ENCODE measurements at places on chromosomes 12 and 14.

DNA sequence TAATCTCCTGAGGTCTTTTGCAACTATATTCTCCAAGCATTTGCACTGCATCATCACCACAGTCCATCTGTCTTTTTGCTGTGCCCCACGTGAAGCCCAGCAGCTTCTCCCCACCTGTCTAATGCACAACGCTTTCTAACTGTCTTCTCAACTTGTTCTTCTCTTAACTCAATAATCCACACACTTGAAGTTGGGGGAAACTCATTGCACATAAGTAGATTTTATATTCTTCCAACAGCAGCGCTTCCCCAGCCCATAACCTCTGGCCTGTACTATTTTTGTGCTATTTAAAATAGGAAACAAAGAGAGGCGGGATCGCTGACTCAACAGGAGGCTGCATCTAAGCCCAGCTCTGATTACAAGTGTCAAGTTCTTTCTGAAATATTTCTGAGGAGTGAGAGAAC, 226.7 kb downstream of the GXYLT1 start:
- H3K36me3 ChIP-seq: no peaks in the 10 kb centered on the region
- peaks cover 5% of the 10 kb centered on the region for H3K4me1 ChIP-seq
- H3K27me3 ChIP-seq: peaks cover 3% of the 10 kb centered on the region
- no peak for DNase-seq
- peak overlapping the region; percentile 1 for H3K27ac ChIP-seq

DNA sequence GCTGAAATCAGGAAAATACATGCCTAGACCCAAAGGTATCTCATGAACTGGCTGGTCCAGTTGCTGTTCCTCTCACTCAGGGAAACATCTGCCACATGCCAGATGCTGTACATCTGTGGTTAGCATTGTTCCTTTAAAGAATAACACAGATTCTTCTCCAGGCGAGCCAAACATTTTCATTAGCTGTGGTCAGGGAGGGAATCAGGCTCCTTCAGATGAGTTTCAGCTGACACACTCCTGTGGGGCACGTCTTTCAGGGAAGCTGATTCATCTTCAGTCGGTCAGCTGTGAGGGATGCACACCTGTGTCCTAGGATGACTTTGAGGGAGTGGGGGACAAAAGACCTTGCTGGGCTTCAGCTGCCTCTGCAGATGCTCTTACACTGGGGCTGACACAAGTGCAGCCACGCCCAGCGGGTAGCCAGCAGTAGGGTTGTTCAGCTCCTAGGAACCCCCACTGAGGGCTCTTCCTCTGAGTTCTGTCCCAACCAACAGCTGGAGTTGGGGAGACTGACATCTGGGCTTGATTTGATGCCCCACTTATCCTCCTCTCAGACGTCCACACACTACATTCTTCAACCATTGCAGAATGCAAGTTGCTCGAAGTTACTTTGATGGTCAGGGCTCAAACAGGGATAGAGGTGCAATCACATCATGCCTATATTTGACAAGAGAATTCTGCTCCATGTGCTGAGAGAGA, 155.0 kb downstream of the NUAK1 start:
- no peak overlapping the region for H3K27ac ChIP-seq
- peaks cover 24% of the 10 kb centered on the region for H3K27me3 ChIP-seq

DNA sequence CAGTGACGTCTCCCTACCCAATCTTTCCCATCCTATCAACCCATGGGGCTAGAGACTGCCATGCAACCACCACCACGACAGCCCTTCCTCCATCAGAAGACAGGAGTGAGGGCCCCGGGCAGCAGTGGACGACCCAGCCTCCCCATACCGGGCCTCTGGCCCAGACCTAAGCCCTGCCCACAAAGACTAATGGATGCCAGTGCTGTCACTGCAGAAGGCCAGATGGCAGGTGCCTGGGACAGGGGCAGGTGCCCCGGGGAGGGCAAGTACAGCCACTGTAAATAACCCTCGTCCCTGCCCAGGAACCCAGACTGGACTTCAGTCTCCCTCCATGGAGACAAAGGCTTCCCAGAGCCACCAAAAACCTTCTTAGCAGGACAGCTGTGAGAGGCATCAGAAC, 20.3 kb upstream of the HSPB8 start:
- no peaks in the 10 kb centered on the region for H3K36me3 ChIP-seq
- H3K27me3 ChIP-seq: no peaks in the 10 kb centered on the region
- peaks cover 7% of the 10 kb centered on the region for H3K4me1 ChIP-seq
- H3K27ac ChIP-seq: no peak overlapping the region
- no peak overlapping the region for H3K4me3 ChIP-seq

- H3K36me3 ChIP-seq: no peaks in the 10 kb centered on the region
- no peak overlapping the region for H3K4me3 ChIP-seq
- H3K27me3 ChIP-seq: peaks cover 7% of the 10 kb centered on the region
- no peak for DNase-seq
- peaks cover 5% of the 10 kb centered on the region for H3K4me1 ChIP-seq
Observed at GRCh38 chr12:104423273-104423672, 33.5 kb upstream of the CHST11 start.

- peaks cover 1% of the 10 kb centered on the region for H3K36me3 ChIP-seq
- H3K4me1 ChIP-seq: no peaks in the 10 kb centered on the region
- H3K27me3 ChIP-seq: no peaks in the 10 kb centered on the region
- no peak overlapping the region for H3K27ac ChIP-seq
- no peak overlapping the region for H3K4me3 ChIP-seq
- DNase-seq: no peak
Observed at GRCh38 chr14:31582286-31582691, 21.1 kb downstream of the NUBPL start.

DNA sequence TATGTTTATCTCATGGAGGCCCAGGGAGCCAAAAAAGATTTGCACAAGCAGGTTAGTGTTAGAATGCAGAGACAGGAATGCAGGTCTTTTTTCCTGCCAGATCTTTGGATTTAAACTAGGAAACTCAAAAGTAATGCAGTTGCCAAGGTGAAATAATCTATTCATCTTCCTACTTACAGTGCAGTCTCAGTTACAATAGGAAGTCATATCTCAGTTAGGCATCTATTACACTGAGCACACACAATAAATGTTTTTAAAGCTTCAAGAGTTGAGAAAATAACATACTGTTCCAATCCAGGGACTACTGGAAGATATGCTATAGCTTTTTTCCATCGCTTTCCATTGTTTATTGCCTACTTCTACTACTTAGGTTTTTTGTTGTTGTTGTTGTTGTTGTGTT, 279.3 kb upstream of the E2F7 start:
- no peak for DNase-seq
- no peak overlapping the region for H3K27ac ChIP-seq
- no peak overlapping the region for H3K4me3 ChIP-seq
- H3K4me1 ChIP-seq: peaks cover 15% of the 10 kb centered on the region
- H3K27me3 ChIP-seq: no peaks in the 10 kb centered on the region

GRCh38 chr12:26857465-26858176, 24.6 kb upstream of the ITPR2 start:
- peak overlapping the region; percentile 73 for H3K27ac ChIP-seq
- H3K4me1 ChIP-seq: peaks cover 6% of the 10 kb centered on the region
- H3K4me3 ChIP-seq: peak overlapping the region; percentile 32
- no peaks in the 10 kb centered on the region for H3K36me3 ChIP-seq

GRCh38 chr14:85296456-85297210, 233.3 kb upstream of the FLRT2 start:
- H3K4me1 ChIP-seq: peaks cover 13% of the 10 kb centered on the region
- H3K27me3 ChIP-seq: no peaks in the 10 kb centered on the region
- no peak for DNase-seq
- H3K4me3 ChIP-seq: no peak overlapping the region
- H3K36me3 ChIP-seq: no peaks in the 10 kb centered on the region

DNA sequence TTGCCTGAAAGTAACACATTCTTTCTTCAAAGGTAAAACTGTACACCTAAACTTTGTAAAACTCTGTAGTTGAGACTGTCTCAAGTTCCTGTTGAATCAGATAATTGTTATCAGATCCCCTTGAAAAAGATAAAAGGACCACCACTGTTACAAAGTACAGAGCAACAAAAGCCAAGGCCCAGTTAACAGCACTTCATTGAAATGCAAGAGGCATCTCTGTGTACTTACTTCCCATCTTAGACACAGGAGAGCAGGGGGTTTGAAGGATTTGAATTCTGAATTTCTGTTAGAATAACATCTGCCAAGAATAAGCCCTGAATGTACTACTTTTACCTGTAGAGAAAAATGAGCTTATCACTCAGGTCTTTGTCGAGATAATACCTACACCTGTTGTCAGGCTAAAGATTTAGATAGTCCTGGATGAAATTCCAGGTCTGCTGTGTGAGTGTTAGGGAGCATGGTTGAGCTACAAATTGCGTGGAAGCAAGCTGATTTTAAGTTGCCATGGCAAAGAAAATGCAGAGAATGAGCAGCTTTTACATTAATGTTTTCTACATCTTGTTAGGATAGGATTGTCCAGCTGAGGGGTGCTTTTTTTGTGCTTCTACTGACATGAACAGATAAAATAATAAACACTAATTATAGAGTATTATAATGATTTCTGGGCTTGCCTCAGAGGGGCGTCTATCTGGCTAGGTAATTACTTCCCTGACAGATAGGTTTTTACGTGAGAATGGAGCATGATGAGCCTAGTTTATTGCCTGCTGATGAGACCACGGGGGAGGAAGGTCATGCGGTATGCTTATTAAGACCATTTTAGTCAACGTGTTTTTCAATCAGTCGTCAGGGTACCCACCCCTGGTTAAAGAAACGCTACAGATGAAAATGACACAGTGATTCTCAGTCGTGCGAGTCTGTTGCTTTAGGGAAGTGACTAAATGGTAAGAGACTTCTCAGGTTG, 309.2 kb downstream of the PAWR start:
- H3K27me3 ChIP-seq: no peaks in the 10 kb centered on the region
- no peak for DNase-seq
- H3K36me3 ChIP-seq: no peaks in the 10 kb centered on the region

- no peaks in the 10 kb centered on the region for H3K36me3 ChIP-seq
- no peaks in the 10 kb centered on the region for H3K27me3 ChIP-seq
- no peak for DNase-seq
Observed at GRCh38 chr14:99537399-99537798, 56.2 kb downstream of the CCNK start.

DNA sequence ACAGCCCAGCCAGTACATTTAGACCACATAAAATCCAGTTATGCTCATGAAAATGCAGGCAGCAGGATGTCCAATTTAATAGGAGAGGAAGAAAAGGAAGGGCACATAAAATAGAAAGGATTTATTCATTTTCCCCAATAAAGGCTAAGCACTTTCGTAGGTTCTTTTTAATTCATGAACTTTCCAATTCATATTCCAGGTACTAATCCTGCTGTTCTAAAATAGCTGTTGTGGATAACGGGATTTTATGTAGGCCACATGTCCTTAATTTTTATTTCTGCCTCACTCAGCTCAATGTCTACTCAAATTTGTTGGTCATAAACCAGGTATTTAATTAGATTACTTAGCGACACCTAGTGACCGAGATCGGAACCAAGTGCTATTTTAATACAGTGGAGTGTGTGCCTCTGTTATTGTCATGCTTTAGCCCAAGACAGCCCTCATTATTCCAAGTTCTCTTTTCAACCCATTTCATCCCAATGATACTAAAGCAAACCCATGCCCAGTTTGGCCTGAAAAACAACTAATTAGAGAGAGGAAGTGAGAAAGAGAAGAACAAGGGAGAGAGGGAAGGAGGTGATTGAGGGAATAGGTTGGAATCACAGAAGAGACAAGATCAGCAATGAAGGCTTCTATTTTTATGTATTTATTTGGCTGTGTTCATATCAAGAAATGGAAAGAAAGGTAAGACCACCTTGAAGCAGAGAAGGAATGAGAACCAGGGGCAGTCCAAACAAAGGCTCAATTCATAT, 45.9 kb upstream of the IFNG-AS1 start:
- H3K27ac ChIP-seq: no peak overlapping the region
- no peak overlapping the region for H3K4me3 ChIP-seq
- H3K27me3 ChIP-seq: no peaks in the 10 kb centered on the region
- no peaks in the 10 kb centered on the region for H3K36me3 ChIP-seq
- peaks cover 11% of the 10 kb centered on the region for H3K4me1 ChIP-seq

GRCh38 chr14:77099425-77100167, 1.5 kb downstream of the CIPC start:
- no peaks in the 10 kb centered on the region for H3K27me3 ChIP-seq
- H3K27ac ChIP-seq: peak overlapping the region; percentile 21
- H3K4me1 ChIP-seq: peaks cover 34% of the 10 kb centered on the region
- no peaks in the 10 kb centered on the region for H3K36me3 ChIP-seq
- H3K4me3 ChIP-seq: peak overlapping the region; percentile 84

DNA sequence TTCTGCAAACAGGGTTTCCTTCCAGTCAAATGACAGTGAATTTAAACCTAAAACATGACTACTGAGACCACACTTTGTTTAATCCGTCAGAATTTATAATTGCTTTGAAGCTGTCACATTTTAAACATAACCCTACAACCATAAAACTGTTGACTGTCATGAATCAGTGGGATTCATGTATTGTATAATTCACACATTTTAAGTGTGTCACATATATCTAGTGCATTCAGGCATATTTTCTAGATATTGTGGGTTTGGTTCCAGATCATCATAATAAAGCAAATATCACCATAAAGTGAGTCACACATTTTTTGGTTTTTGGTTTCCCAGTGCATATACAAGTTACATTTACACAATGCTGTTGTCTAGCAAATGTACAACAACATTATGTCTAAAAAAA, 304.4 kb downstream of the TMEM132D start:
- no peaks in the 10 kb centered on the region for H3K4me1 ChIP-seq
- H3K27me3 ChIP-seq: peaks cover 14% of the 10 kb centered on the region
- DNase-seq: no peak
- no peaks in the 10 kb centered on the region for H3K36me3 ChIP-seq

GRCh38 chr14:29028973-29029582, 262.5 kb downstream of the FOXG1 start:
- H3K4me3 ChIP-seq: peak overlapping the region; percentile 27
- H3K4me1 ChIP-seq: peaks cover 13% of the 10 kb centered on the region
- DNase-seq: peak; percentile 15
- peaks cover 11% of the 10 kb centered on the region for H3K36me3 ChIP-seq

- H3K36me3 ChIP-seq: no peaks in the 10 kb centered on the region
- no peak for DNase-seq
- H3K4me1 ChIP-seq: peaks cover 5% of the 10 kb centered on the region
- no peaks in the 10 kb centered on the region for H3K27me3 ChIP-seq
- no peak overlapping the region for H3K4me3 ChIP-seq
Observed at GRCh38 chr12:59452746-59453145, 143.1 kb upstream of the SLC16A7 start.

GRCh38 chr12:85747941-85748495, 88.2 kb downstream of the RASSF9 start:
- no peak overlapping the region for H3K27ac ChIP-seq
- peaks cover 8% of the 10 kb centered on the region for H3K4me1 ChIP-seq
- no peaks in the 10 kb centered on the region for H3K36me3 ChIP-seq
- no peaks in the 10 kb centered on the region for H3K27me3 ChIP-seq
- no peak for DNase-seq
